Ovary (tissue), 10 donors: ENCODE measurements at places on chromosomes 3 and 15. TPM values are rescaled to one million over a fixed set of nuclear protein-coding genes. Genes with fewer than 3 reads are reported as not detected.

Gene CLEC3B
- total RNA-seq: 13.6 TPM

Gene SMCO1
- total RNA-seq: not detected

Gene XCR1
- 0.05 TPM for total RNA-seq

Gene COL6A5
- not detected for total RNA-seq

DNA sequence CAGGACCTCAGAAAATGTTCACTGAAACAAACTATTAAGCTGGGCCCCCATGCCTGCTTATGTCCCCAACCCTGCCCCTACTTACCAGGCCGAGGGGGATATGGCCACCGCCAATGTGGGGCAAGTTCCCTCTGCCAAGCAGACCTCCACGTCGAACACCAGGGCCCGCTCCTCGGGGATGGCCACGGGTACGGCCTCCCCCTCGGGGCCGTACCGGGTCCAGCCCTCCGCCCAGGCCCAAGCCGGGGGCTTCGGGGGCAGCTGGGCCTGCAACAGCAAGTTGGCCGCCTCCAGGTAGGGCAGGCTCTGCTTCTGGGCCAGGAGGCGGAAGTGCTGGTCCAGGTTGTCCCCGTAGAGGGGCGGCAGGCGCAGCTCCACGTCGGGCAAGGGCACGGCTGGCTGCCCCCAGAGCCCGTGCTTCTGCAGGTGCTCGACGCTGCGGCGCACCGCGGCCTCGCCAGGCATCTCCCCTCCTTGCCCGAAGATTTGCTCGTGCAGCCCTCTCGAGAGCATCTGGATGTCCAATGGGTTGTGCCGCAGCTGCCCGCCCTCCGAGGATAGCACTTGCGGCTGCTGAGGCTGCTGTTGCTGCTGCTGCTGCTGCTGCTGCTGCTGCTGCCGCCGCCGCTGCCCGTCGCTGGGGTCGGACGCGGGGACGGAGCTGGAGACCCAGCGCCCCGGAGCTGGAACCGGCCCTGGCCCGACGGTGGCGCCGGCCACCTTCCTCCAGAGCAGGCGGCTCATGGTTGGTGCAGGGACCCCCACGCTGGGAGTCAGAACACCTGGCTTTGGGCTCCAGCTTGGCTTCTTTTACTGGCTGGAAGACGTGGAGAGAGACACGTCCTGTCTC is 1.4 kb downstream of the POLG start:
- peak overlapping the region; percentile 66 for H3K4me3 ChIP-seq
- DNase-seq: no peak
- no peak overlapping the region for H3K27ac ChIP-seq
- H3K4me1 ChIP-seq: peaks cover 5% of the 10 kb centered on the region

GRCh38 chr3:159791336-159791735 is 197.3 kb upstream of the IL12A start:
- DNase-seq: no peak
- H3K36me3 ChIP-seq: no peaks in the 10 kb centered on the region
- H3K4me3 ChIP-seq: no peak overlapping the region
- H3K27ac ChIP-seq: no peak overlapping the region
- no peaks in the 10 kb centered on the region for H3K27me3 ChIP-seq

DNA sequence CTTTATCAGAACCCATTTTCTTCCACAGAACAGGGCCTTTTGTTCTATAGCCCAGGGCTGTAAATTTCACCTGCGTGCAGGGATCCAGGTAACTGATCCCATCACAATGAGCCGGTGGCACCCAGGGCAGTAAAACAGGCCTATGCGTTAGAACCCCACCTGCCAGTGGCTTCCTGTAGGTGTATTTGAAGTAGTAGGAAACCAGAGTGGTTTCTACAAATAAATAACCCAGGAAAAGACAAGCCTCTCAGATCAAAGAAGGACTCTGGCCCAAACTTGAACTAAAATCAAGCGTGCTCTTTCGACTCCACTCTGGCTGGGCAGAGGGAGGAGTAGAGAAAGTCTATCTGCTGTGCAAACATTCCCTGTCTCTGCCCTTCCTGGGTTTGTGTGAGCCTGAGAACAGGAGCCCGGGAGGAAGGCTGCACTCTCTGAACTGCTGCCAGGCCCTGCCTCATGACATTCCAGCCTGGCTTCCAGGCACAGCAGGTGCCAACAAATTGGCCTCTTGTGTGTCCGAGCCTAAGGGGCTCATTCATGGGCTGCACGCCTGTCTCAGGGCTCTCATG is 77.7 kb downstream of the CEMIP start:
- peaks cover 10% of the 10 kb centered on the region for H3K4me1 ChIP-seq
- no peaks in the 10 kb centered on the region for H3K36me3 ChIP-seq
- DNase-seq: peak; percentile 44

GRCh38 chr15:64850778-64851502 is 9.2 kb downstream of the PLEKHO2 start:
- H3K36me3 ChIP-seq: no peaks in the 10 kb centered on the region
- no peaks in the 10 kb centered on the region for H3K27me3 ChIP-seq
- no peak for DNase-seq
- H3K27ac ChIP-seq: no peak overlapping the region
- H3K4me3 ChIP-seq: no peak overlapping the region

DNA sequence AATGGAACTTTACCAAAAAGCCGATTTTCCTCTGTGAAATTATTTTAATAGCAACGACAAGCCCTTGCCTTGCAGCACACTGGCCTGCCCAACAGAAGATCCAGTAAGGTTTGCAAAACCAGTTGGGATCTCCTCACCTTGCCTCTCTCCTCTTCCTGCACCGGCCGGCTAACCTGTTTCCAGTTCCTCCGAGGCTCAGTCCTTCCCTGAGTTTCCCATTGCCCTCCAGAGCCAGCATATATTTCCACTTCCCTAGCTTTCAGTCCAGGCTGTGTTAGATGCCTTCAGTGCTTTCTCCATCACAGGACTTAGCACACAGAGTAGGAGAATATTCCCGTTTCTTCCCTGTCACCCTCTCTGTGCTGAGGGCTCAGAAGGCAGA is 60.3 kb downstream of the NOX5 start:
- H3K4me3 ChIP-seq: peak overlapping the region; percentile 34
- H3K27ac ChIP-seq: no peak overlapping the region
- no peaks in the 10 kb centered on the region for H3K36me3 ChIP-seq
- no peaks in the 10 kb centered on the region for H3K27me3 ChIP-seq
- no peaks in the 10 kb centered on the region for H3K4me1 ChIP-seq

DNA sequence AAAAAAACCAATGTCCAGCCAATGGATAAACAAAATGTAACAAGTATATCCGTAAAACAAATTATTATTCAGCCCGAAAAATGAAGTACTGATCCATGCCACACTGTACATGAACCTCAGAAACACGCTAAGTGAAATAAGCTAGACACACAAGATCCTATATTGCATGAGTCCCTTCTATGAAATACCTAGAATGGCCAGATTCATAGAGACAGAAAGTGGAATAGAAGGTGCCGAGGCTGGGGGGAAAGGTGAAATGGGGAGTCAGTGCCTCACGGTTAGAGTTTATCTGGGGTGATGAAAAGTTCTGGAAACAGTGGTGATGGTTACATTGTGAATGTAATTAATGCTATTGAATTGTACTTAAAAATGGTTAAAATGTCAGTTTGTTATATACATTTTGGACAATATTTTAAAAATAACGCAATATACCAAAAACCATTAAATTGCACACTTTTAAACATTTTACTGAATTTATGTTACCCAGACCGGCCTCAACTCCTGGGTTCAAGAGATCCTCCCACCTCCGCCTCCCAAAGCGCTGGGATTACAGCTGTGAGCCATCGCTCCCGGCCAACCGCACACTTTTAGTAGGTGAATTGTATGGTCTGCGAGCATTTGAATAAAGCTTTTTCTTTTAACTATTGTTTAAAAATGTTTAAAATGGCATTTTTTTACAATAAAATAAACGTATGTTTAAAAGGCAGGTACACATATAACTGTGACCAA is 2.1 kb downstream of the RNF168 start:
- no peaks in the 10 kb centered on the region for H3K36me3 ChIP-seq
- H3K27ac ChIP-seq: no peak overlapping the region
- DNase-seq: no peak
- H3K27me3 ChIP-seq: no peaks in the 10 kb centered on the region
- H3K4me1 ChIP-seq: peaks cover 3% of the 10 kb centered on the region

DNA sequence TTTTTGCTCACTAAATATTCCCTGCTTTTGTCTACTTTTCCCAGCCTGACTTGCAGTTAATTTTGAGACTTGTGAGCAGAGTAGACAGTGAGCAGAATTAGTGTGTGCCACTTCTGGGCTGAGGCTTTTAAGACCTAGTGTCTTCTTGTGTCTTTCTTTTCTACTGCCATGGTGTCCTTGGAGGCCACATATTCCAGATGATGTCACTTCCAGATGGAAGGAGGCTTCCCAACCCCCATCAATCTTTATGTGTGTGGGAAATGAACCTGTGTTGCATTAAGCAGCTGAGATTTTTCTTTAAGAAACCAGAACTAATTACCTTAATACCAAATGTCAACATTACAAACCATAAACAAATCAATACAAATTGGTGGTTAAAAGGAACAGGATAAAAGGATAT is 774.7 kb upstream of the ROBO1 start:
- no peak overlapping the region for H3K4me3 ChIP-seq
- no peak for DNase-seq
- H3K4me1 ChIP-seq: no peaks in the 10 kb centered on the region
- no peak overlapping the region for H3K27ac ChIP-seq
- H3K27me3 ChIP-seq: no peaks in the 10 kb centered on the region

GRCh38 chr3:76566211-76566534 is 473.7 kb upstream of the ROBO2 start:
- H3K4me1 ChIP-seq: no peaks in the 10 kb centered on the region
- DNase-seq: no peak
- H3K27me3 ChIP-seq: no peaks in the 10 kb centered on the region
- no peak overlapping the region for H3K4me3 ChIP-seq
- no peak overlapping the region for H3K27ac ChIP-seq
- H3K36me3 ChIP-seq: no peaks in the 10 kb centered on the region

GRCh38 chr15:92693691-92694331 is 38.2 kb upstream of the FAM174B start:
- H3K36me3 ChIP-seq: no peaks in the 10 kb centered on the region
- H3K4me1 ChIP-seq: no peaks in the 10 kb centered on the region
- no peak for DNase-seq
- no peaks in the 10 kb centered on the region for H3K27me3 ChIP-seq
- H3K27ac ChIP-seq: no peak overlapping the region

GRCh38 chr15:39999538-40000200 is 39.3 kb downstream of the SRP14 start:
- no peaks in the 10 kb centered on the region for H3K27me3 ChIP-seq
- no peaks in the 10 kb centered on the region for H3K36me3 ChIP-seq
- no peak for DNase-seq
- H3K4me1 ChIP-seq: no peaks in the 10 kb centered on the region
- H3K27ac ChIP-seq: no peak overlapping the region

GRCh38 chr3:74139648-74140047 is 474.8 kb downstream of the CNTN3 start:
- no peak overlapping the region for H3K27ac ChIP-seq
- H3K4me1 ChIP-seq: no peaks in the 10 kb centered on the region
- DNase-seq: no peak
- H3K36me3 ChIP-seq: no peaks in the 10 kb centered on the region
- no peak overlapping the region for H3K4me3 ChIP-seq
- H3K27me3 ChIP-seq: no peaks in the 10 kb centered on the region

- DNase-seq: no peak
- no peaks in the 10 kb centered on the region for H3K27me3 ChIP-seq
- H3K27ac ChIP-seq: no peak overlapping the region
- no peaks in the 10 kb centered on the region for H3K4me1 ChIP-seq
- H3K36me3 ChIP-seq: no peaks in the 10 kb centered on the region
Observed at GRCh38 chr3:187434524-187434923, 66.3 kb downstream of the RTP4 start.

DNA sequence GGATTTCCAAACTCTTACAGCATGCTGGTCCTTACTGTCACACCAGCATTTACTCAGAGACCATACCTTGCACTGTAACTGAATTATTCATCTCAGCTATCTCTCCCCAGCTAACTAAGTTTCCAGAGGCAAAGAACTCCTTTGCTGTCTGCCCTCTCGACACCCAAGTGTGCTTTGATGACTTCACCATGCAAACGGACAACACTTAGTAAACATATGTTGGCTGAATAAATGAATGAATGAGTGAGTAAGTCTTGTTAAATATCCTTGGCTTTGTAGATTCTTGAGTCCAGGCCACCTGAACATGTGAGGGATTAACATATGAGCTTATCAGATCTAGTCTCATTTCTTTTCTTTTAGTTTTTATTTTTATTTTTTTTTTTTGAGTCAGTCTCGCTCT is 138.2 kb downstream of the PLD1 start:
- no peaks in the 10 kb centered on the region for H3K36me3 ChIP-seq
- no peak overlapping the region for H3K4me3 ChIP-seq
- H3K4me1 ChIP-seq: no peaks in the 10 kb centered on the region
- no peak for DNase-seq
